ENCODE measurements at places on chromosomes 1 and 21.

DNA sequence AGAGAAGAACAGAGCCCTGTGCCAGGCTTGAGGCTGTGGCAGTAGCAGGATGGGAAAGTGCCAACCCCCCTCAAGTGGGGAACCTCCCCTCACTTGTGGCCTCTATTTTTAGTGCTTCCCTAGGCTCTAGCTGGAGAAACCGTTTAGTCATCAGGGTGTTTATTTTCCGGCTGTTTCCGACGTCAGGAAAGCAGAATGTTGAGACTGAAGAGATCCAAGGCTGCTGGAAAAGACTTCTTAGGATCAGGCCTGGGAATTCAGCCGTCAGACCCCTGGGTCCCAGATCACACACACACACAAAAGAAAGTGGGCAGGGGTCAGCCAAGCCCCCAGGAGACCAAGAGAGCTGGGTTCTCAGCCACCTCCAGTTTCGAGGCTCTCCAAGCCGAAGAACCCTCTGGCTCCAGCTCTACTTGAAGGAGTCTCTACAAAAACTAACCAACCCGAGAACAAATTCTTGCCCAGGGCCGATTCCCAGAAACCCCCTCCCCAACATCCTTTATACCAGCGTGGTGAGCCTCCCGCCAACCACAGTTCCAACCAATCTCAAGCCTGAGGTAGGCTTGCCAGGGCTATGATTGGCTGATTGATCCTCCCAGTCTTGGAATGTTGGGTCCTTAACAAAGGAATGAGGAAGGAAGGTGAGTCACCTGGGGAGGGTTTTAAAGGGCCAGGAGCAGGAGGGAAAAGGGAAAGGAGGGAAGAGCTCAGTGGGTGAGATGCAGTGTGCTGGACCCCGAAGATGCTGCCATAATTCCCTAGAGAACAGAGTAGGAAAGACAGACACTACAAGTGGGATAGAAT, 2.5 kb upstream of the MEF2D start:
- peak; percentile 74 for DNase-seq

- no peak for DNase-seq
Measured at GRCh38 chr1:79646880-79647279, 640.4 kb upstream of the ADGRL4 start.

DNA sequence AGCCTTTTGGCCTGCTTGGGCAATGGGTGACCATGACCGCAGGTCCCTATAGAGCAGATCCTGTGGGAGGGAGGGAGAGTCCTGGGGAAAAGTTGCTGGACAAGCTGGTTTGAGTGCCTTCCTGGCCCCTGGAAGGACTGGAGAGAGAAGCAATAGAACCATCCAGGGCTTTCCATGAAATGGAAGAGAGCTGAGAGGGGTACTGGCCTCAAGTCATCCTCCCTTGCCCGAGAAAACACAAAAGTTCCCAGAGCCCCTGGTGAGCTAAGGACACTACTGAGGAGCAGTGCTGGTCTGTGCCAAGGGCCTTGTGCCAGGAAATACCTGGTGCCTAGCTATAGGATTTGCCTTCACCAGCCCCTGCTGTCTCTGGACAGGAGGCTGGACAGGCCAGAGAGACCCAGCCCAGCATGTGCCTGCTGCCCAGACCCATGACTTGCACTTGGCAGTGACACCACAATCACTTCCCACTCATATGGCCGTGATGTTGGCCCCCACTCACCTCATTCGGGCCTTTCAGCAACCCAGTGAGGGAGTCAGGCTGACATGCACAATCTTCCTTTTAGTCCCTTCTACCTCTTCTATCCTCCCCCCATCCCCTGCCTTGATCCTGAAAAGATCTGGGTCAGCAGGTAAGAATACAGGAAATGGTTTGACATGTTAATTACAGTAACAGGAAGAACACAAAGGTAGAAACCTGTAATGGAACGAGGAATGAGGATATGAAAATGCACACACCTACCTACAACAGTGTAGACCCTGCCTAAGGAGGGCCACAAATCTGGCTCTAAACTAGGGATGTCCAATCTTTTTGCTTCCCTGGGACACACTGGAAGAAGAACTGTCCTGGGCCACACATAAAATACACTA, 7.0 kb downstream of the SH3BP5L start:
- DNase-seq, result no peak

DNA sequence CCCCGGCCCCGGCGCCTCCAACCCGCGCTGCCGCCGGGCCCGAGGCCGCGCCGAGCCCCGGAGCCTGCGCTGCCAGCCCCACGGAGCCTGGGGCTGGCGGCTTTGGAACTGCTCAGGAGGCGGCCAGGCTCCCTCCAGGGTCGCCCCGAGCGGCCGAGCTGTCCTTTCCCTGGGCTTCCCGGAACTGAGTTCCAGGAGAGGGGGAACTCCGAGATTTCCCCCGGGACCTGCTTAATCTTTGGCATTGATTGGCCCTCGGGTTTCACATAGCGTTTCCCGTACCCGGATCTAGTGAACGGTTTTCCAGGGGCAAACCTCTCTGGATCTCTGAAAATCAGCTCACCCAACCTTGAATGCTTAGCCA, 504 bp downstream of the H6PD start:
- no peak for DNase-seq

DNA sequence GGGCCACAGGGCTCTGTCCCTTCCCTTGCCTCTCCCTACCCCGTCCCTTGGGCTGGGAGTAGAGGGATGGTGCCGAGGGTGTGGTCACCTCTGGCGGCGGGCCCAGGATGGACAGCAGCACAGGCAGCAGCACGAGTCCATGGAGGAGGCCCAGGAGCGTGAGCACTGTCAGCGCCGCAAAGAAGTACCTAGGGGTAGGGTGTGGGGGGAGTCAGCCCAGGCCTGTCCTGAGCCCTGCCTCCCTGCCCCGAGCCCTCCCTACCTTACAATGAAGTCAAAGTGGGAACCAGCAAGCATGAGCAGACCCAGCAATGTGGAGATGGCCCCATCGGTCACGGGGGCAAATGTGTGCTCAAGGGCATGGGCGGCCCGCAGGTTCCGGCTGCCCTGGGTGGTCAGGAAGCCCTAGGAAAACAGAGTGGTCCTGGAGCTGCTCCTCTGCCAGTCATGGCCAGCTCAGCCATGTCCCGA, 14.7 kb downstream of the BTBD19 start:
- no peak for DNase-seq

GRCh38 chr21:42746240-42746592, 92.8 kb downstream of the PDE9A start:
- DNase-seq, result no peak

- DNase-seq, result no peak
Measured at GRCh38 chr1:46301808-46302640, 1.4 kb downstream of the LRRC41 start.

GRCh38 chr1:150352866-150353265, 11.1 kb upstream of the RPRD2 start:
- no peak for DNase-seq

GRCh38 chr1:67085326-67085725, 31.4 kb upstream of the SLC35D1 start:
- no peak for DNase-seq

DNA sequence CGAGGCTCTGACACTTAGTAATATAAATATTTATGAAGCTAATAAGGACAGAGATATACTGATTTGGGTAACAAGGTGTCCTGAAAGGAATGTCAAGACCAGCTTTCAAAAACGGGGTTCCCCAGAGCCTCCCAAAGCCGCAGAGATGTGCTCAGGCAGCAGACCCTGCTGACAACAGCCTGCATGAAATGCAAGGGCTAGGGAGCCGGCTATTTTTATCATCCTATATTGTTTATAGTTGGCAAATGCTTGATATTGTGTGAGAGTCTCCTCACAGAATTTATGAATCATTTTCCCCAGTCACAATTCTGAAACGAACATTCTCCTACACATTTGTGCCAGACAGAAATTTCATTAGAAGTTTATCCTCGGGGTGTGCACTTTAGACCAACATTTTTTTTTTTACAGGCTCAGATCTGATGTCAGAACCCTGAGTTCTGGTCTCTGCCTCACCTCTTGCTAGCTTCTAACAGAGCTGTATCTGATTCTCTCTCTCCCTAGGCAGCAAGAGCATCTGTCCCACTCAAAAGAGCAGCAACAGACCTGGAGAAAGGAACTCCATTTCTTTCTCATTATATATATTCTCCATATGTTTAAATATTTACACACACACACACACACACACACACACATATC, 302.3 kb upstream of the PLD5 start:
- no peak for DNase-seq

DNA sequence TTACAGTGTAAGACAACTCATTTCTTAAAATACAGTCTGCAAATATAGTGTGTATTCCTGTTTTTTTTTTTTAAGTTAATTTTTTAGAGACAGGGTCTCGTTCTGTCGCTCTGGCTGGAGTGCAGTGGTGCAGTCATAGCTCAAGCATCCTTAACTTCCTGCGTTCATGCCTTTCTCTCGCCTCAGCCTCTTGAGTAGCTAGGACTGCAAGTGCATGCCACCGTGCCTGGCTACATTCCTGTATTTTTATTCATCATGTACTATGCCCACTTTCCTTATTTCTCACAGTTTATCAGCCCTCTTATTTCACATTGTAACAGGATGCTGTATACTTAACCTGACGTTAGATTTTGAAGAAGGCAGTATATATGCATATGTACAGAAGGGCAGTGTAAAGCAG, 26.7 kb downstream of the MIER1 start:
- no peak for DNase-seq
